Activated gamma-delta T cell treated with Interleukin-2 at 50 U/mL for 16 hours (primary cell): ENCODE measurements at places on chromosomes 11 and 22.

- DNase-seq = no peak
Measured at GRCh38 chr11:2849994-2850770, 35.4 kb downstream of the CDKN1C start.

GRCh38 chr11:42315267-42315666, 855.8 kb upstream of the LRRC4C start:
- DNase-seq = no peak

GRCh38 chr11:88146106-88146505, 29.1 kb downstream of the RAB38 start:
- DNase-seq = no peak

DNA sequence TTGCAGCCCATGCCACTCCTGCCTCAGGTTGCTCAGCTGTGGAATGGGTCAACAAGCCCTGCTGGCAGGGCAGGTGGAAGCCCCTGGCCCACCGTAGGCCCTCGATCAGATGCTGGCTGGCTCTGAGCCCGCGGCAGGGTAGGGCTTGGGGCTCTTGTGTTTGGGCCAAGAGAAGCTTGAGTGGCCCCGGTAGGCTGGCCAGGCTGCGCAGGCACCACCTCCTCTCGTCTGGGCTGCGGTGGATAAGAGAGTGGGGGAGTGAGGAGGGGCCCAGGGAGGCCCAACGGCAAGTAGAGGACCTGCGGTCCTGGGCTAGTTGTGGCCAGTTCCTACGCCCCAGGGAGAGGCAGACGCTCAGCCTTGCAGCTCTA, 115.2 kb downstream of the CEP164 start:
- DNase-seq = no peak

DNA sequence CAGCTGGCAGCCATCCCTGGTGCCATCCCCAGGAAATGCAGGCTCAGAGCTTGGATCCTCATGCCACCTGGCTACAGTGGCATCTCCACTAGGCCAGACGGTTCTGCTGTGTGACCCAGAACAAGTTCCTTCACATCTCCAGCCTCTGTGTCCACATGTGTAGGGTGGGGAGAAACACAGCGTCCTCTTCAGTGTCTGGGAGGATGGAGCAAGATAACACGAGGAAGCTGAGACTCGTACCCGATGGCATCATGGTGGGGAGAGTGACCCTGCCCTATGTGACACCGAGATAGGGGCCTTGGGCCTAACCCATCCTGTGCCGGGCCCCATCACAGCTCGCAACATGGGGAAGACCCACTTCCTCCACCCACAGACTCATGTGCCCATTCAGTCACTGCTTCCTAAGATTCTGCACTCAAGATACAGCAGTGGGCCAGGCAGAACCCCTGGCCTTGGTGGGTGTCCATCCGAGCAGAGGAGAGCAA, 78.5 kb downstream of the MORC2 start:
- no peak for DNase-seq

DNA sequence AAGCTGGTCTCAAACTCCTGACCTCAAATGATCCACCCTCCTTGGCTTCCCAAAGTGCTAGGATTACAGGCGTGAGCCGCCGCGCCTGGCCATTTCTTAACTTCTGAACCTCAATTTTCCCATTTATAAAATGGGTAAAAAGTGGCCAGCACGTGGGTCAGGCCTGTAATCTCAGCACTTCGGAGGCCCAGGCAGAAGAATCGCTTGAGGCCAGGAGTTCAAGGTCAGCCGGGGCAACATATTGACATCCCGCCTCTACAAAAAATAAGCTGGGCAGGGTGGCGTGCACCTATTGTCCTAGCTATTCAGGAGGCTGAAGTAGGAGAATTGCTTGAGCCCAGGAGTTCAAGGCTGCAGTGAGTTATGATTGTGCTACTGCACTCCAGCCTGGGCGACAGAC, 6.5 kb upstream of the DDX6 start:
- no peak for DNase-seq

- no peak for DNase-seq
Measured at GRCh38 chr11:113736323-113736722, 30.2 kb upstream of the TMPRSS5 start.

GRCh38 chr11:27084518-27084917, 43.9 kb downstream of the BBOX1 start:
- DNase-seq = no peak

- DNase-seq = no peak
Measured at GRCh38 chr22:30968015-30968923, at the start of gene MORC2. Gene MORC2, minus strand, starts transcription at chr22:30968774. Its CDS starts 885 bp downstream, at chr22:30967889.

DNA sequence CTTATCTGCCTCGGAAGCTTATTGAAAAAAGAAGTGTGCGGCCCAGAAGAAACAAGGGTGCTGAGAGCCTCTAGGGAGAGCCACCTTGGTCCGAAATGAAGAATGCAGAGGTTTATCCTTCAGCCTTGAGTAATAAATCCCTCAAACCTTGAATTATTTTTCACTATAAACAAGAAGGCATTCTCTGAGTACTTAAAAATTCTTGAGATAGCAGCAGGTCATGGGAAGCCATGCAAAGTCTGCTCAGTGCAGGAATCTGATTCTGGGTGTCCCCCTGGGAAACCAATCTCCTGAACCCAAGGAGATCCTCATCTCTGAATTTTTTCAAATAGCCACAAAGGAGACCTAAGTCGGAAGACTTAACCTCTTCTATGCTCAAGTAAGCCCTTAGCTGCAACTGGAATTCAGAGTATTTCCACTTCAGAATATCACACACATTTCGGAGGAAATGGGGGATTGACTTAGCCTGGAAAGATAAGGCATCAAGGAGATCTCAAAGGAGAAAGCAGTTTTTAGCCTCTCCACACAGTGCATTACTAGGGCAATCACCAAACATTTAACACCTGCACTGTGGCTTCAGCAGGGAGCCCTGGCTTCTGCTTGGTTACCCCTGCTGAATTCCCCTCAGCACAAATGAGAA, 365.0 kb downstream of the ETS1 start:
- no peak for DNase-seq
